GM06990 (cell line): ENCODE measurements at places on chromosomes 7 and 10.
A peak's percentile ranks its signal among the peaks of the same experiment; 100 is the strongest.

GRCh38 chr7:140519007-140519399 lies 39.7 kb upstream of the MKRN1 start:
- no peak for DNase-seq

GRCh38 chr10:30231709-30232108 lies 117.4 kb downstream of the MTPAP start:
- DNase-seq: no peak

- DNase-seq: no peak
Measured at GRCh38 chr7:131950758-131951157, 394.3 kb upstream of the PODXL start.

DNA sequence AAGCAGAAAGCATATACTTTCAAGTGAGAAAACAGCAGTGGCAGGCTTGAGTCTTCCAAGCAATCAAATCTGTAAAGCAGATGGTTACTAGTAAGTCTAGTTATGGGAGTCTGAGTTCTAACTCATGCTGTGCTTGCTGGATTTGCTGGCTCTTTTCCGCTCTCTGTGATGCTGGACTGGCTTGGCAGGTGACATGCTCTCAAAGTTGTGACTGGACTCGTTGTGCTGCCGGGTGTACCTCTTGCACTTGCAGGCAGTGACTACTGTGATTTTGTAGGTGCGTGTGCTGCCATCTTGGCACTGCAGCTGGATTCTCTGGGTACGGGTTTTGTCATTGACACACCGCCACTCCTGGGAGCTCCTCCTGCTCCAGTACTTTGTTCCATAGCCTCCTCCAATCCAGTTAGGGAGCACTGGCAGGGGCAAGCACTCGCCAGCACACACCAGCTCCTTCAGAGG lies 3.1 kb downstream of the SOSTDC1 start:
- DNase-seq: no peak

DNA sequence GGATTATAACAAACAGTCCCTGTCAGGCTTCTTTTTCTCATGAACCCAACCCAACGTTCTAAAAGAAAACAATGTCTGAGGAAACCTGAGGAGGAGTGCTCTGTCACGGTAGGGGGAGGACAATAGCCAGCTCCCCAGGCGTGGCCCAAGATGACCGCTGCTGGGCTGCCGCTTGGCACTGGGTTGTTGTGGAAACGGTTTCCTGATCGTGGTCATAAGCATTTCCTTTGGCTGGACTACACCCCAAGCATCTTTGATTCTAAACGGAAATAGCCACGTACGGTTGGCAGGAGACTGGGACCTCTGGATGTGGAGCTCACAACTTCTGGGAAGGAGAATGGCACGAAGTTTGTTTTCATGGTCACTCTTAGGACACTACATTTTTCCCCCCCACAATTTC lies 30.4 kb upstream of the DMBT1 start:
- DNase-seq: no peak

DNA sequence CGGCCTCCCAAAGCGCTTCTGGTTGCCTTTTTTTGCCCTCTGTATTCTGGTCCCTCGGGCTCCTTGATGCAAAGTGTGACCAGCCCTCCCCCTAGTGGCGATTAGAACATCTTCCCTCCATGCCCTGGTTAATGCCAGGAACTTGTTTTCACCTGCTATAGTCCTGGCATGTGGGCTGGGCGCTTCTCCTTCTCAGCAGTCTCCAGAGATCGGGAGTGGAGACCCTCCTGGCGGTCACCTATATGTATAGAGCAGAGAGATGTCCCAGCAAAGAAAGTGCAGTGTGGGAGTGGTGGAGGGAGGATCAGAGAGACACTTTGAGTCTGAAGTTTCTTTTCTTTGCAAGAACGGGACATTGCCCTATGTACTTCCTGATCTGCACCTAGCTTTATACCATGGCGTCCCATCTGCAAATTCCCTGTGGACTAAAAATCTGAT lies 264.1 kb downstream of the OTUD1 start:
- DNase-seq: peak; percentile 13

DNA sequence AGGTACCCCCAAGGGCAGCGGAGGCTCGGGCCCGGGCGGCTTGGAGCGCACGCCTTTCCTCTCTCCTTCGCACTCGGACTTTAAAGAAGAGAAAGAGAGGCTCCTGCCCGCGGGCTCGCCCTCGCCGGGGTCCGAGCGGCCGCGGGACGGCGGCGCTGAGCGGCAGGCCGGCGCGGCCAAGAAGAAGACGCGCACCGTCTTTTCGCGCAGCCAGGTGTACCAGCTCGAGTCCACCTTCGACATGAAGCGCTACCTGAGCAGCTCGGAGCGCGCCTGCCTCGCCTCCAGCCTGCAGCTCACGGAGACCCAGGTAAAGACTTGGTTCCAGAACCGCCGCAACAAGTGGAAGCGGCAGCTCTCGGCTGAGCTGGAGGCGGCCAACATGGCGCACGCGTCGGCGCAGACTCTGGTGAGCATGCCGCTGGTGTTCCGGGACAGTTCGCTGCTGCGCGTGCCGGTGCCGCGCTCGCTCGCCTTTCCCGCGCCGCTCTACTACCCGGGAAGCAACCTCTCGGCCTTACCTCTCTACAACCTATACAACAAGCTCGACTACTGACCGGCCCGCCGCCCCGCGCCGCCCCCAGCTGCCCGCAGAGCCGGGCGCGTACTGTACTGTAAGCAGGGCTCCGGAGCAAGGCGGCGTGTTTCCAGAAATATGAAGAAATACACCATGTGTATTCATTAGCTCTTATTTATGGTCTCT lies 1.8 kb downstream of the HMX2 start:
- DNase-seq: peak; percentile 78

- peak; percentile 78 for DNase-seq
Measured at GRCh38 chr10:31319602-31320549, 860 bp downstream of the ZEB1 start.

GRCh38 chr7:128029405-128029995 lies 1.7 kb downstream of the LRRC4 start:
- DNase-seq: no peak

GRCh38 chr7:3598854-3599253 lies 297.8 kb downstream of the SDK1 start:
- no peak for DNase-seq

DNA sequence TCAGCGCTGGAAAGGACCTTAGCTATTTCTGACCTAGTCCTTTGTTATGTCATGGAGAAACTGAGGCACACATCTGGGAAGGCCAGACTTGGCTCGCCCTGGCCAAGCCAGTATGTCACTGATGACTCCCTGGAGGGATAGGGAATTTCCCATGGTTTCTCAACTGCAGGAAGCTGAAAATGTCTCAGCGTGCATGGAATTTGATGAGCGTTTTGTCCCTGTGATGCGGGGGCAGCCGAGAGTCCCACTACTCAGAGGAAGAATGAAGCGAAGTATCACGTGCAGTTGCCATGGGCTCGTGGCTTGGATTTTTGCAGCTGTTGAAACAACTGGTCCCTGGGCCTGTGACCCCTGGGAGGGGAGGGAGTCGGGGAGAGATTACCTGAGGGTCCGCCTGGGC lies 44.8 kb downstream of the CLIP2 start:
- no peak for DNase-seq

GRCh38 chr7:68206946-68207485 lies 1210.4 kb downstream of the TYW1 start:
- DNase-seq: no peak

DNA sequence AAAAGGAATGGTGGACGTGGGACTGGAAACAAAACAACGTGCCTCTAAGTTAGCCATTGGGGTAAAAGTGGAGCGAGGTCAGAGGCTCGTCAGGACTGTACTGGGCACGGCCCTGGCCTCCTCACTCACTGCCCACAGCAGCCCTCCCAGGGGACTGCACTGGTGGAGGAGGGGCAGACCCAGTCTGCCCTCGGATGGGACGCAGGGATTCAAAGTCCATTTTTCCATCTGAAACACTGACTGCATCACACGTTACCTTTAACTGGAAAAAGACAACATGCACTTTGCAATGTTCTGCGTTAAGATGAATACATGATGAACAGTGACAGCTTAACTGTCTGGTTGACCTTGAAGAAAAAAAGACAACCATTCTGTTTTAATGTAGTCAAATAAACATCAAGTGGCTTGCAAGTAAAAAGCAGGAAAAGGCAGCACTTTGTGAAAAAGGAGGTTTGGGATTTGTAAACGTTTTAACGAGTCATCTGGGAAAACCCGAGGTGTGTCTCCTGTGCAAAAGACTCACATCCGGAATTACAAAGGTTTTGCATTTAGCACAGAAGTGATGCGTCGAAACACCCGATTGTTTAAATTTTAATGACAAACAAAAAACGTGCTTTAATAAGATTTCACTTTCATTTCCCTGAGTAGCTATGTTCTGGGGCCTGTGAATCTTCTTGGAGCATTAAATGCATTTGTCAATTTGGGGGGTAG lies 18.8 kb downstream of the KLF6 start:
- no peak for DNase-seq

- DNase-seq: peak; percentile 62
Measured at GRCh38 chr7:131106681-131107336, 220.9 kb upstream of the MKLN1 start.

DNA sequence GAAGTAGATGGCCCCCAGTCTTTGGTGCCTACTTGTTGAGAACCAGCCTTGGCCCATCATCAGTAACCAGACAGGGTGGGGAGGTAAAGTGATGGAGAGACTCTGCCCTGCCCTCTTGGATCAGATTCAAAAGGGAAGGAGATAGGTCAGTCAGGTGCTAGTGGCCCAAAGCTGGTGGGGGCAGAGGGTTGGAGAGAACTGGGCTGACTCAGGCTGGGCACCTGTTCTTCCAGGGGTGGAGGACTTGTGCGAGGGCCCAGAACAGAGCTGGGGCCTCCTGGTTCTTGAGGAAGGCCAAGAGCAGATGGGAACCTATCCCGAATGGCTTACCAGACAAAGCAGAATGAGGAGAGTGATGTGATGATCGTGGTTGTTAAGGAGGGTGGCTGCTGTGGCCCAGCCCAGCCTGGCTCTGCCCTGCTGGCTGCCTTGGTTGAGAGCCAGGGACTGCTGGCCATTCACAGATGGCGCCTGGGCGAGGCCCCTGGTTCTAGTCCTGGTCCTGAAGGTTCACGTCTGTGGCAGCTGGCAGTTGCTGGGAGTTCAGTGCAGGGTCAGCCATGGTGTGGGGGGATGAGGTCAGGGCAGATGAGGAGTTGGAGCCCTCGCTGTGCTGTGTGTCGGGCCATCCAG lies 36.6 kb downstream of the PALD1 start:
- no peak for DNase-seq

- no peak for DNase-seq
Measured at GRCh38 chr7:37054624-37055241, 330.4 kb upstream of the AOAH start.

DNA sequence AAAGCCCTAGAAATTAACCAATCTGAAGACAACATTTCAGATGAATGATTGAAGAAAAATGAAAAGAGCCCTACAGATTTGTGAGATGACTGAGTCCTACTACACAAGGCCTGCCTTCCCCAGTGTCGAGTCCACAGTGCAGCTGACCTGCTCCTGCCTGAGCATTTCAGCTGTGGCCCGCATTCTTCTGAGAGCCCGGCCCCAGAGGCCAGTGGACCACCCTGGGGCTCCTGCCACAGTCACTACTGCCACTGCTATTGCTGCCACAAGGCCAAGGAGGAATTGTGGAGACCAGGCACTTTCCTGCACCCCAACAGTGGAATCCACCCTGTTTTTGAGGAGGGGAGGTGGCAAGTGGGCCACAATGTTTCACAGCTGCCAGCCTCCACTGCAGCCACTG lies 19.6 kb upstream of the ZNF735 start:
- DNase-seq: no peak

DNA sequence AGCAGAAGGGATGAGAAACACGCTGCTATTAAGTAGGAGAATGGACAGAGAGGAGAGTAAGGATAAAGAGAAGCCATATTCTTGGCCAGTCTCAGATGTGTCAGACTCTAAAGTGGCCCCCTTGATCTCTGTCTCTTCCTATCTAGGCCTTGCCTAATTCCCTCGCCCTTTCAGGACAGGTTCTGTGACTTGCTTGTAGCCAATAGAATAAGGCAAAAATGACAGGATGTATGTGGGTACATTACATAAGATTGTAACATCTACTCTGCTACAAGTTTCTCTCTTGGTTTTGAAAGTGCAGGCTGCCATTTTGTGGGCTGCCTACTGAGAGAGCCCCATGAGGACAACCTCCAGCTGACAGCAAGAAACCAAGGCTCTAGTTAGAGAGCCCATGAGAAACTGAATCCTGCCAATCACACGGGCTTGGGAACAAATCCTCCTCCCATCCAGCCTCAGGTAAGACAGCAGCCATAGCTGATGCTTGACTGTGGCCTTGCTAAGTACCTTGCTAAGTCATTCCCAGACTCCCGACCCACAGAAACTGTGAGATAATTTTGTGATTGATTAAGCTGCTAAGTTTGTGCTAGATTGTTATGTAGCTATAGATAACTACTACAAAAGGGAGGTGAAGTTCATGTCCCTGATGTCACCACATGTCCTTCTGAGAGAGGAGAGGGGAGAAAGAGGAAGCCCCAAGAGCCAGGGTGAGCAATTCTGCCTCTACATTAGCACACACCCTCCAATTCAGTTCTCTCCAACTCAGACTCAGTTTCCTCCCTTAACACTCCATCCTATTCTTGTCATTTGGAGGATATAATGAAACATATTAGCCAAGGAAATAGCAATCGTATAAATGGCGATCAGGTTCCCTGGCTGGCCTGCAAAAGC lies 185.5 kb downstream of the SGMS1 start:
- no peak for DNase-seq

- DNase-seq: peak; percentile 20
Measured at GRCh38 chr7:8433477-8434289, at the start of gene NXPH1. Gene NXPH1, plus strand, starts transcription at chr7:8433609.

DNA sequence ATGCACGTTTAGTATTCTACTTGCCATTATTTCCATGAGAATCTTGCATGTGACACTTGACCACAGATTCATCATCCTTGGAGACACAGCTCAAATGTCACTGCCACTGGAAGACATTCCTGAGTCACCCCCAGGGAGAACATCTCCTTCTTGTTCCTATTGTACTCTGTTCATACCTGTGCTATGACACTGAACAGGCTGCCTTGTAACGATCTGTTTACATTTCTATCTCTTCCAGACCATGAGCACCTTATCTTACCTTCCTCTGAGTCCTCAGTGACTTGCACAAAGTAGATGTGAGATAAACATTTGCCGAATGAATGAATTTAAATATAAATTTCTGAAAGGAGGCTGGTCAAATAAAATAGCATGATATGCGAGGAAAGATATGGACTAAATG lies 331.9 kb upstream of the LRRN3 start:
- no peak for DNase-seq

- DNase-seq: no peak
Measured at GRCh38 chr10:116403740-116404250, 23.9 kb upstream of the PNLIPRP3 start.
